CD4-positive, alpha-beta T cell treated with Interleukin-15 for 1 hour (primary cell): ENCODE measurements at places on chromosomes 6 and 20.

DNA sequence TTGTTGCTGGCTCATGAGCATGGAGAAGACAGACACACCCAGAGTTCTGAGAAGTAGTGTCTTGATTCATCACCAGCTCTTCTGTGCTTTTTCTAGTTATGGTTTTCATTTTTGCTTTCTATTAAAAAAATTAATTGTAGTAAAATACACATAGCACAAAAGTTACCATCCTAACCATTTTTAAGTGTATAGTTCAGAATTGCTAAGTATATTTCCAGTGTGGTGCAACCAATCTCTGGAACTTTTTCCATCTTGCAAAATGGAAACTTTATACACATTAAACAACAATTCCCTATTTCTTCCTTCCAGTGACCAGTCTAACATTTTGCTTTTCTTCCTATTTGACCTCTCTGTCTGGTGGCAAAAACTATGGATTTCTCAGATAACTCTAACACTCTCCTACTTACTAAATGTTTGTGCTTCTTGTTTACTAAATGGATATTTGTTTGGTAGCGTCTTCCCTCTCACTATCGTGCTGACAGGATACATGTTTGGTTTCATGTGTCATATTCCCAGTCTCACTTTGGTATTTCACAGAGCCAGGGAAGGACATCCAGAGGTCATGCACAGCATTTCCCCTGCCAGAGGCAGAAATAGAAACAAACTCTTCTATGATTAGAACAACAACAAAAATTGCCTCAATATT is 40.6 kb downstream of the TXLNB start:
- no peak for DNase-seq

DNA sequence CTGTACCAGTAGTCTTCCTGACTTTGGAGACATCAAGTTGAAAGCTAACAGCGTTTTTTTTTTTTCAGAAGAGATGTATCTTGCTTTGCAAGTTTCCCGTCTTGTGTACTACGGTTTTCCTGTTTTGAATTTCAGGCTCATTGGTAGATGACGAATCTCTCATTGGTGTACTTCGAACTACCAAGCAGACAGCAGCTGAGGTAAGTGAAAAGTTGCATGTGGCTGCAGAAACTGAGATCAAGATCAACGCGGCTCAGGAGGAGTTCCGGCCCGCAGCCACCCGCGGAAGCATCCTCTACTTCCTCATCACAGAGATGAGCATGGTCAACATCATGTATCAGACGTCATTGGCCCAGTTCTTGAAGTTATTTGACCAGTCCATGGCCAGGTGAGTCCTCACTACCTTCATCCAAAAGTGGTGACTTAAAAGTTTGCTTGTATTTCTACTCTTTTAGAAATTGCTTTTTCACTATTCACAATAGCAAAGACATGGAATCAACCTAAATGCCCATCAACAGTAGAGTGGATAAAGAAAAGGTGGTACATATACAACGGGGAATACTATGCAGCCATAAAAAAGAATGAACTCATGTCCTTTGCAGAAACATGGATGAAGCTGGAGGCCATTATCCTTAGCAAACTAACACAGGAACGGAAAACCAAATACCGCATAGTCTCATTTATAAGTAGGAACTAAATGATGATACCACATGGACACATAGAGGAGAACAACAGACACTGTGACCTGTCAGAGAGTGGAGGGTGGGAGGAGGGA is 110.6 kb upstream of the GLP1R start:
- DNase-seq: no peak

GRCh38 chr6:2843138-2843740 is 1.6 kb upstream of the SERPINB1 start:
- DNase-seq: no peak

GRCh38 chr6:112481211-112481610 is 134.1 kb downstream of the RFPL4B start:
- no peak for DNase-seq

GRCh38 chr6:40386200-40386599 is 201.0 kb downstream of the LRFN2 start:
- no peak for DNase-seq

GRCh38 chr6:36599791-36600209 is 5.6 kb downstream of the SRSF3 start:
- peak; percentile 57 for DNase-seq

- no peak for DNase-seq
Observed at GRCh38 chr6:161151660-161152526, 122.0 kb downstream of the AGPAT4 start.

- peak; percentile 65 for DNase-seq
Observed at GRCh38 chr20:44967207-44967807, 995 bp downstream of the STK4 start.

DNA sequence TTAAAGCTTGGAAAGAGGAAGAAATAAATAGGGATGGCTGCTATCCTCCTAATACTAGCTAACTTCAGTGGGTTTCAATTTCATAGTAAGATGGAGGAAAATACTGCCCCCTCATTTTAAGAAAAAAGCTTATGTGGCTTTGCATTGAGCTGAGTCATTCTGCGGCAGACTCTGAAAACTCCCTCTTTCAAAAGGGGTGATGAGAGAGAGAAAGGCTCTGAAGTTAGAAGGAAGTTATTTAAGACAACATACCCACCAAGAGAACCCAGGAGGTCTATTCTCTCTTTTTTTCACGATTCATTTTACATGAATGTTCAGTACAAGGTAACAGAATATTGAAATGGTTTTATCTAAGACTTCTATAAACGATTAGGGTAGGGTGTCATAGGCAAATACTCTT is 4.5 kb downstream of the PRDM13 start:
- DNase-seq: no peak
